ENCODE measurements at places on chromosomes 11 and 22.
A peak's percentile ranks its signal among the peaks of the same experiment; 100 is the strongest.

DNA sequence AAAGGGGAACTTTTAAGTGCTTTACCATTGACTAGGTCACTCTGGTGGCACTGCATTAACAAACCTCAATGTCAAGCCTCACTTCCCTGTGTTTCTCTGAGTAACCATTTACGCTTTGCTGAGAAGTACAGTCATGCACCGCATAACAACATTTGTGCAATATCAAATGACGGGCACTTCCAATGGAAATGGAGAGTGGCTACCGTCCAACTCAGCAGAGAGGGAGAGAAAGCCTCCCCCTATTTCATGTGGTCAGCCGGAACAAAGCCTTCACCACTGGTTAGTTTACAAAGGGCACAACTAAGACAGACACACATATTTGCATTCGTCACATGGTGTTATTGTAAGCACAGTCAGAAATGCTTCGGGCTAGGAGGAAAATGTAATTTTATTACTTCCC is 117.3 kb downstream of the RASSF10 start:
- DNase-seq: no peak

- DNase-seq: peak; percentile 59
These were observed 14.0 kb downstream of the RAC2 start for GRCh38 chr22:37229805-37230672.

GRCh38 chr11:61266602-61267001 is 25.6 kb downstream of the PGA5 start:
- DNase-seq: no peak

DNA sequence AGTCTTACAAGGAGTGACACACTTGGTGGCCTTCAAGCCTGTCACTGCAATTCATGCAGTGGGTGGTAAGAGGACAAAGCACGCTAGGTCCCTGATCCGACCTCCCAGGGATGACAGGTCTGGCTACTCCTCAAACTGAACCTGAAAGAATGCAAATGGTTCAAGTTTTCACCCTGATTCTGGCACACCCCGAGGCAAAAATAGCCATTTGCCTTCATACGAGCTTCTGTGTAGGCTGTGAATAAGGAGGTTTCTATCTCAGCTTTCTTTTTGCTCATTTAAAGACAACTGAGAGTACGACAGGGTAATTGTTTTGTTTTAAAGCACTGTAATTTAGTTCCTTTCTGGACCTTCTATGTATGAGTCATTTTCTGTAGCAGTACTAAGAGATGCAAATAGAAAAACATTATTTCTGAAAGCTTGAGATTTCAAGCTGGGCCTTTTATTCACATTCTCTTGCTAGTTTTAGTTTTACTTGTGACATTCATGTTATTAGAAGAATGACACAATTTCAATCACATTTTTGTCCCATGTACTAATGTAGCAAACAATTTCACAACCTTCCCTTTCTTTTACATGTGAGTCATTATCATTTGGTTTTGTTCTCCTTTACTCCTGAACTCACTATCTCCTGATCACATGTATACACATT is 56.6 kb upstream of the FDX1 start:
- DNase-seq: no peak

GRCh38 chr22:32904044-32904443 is 102.5 kb downstream of the TIMP3 start:
- DNase-seq: peak; percentile 14

GRCh38 chr11:103832762-103833161 is 203.7 kb upstream of the DDI1 start:
- no peak for DNase-seq

GRCh38 chr11:109984634-109985289 is 108.4 kb upstream of the ZC3H12C start:
- DNase-seq: no peak

GRCh38 chr11:102216433-102217075 is 100.7 kb upstream of the BIRC3 start:
- DNase-seq: no peak

DNA sequence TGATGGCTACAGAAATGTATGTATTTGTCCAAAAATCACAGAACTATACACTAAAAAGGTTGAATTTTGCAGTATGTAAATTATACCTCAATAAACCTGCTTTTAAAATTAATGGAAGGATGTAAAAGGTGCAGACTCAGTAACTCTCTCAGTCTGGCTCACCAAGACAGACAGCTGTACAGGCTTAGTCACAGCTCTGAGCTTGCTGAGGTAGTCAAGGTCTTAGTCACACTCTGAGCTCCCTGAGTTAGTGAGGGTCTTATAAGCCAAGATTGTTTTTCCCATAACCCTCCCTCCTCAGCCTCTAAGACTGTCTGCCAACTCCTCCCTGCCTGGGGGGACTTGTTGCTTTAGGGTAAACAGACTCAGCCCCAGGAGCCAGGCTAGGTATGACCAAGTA is 59.3 kb upstream of the IZUMO1R start:
- no peak for DNase-seq

DNA sequence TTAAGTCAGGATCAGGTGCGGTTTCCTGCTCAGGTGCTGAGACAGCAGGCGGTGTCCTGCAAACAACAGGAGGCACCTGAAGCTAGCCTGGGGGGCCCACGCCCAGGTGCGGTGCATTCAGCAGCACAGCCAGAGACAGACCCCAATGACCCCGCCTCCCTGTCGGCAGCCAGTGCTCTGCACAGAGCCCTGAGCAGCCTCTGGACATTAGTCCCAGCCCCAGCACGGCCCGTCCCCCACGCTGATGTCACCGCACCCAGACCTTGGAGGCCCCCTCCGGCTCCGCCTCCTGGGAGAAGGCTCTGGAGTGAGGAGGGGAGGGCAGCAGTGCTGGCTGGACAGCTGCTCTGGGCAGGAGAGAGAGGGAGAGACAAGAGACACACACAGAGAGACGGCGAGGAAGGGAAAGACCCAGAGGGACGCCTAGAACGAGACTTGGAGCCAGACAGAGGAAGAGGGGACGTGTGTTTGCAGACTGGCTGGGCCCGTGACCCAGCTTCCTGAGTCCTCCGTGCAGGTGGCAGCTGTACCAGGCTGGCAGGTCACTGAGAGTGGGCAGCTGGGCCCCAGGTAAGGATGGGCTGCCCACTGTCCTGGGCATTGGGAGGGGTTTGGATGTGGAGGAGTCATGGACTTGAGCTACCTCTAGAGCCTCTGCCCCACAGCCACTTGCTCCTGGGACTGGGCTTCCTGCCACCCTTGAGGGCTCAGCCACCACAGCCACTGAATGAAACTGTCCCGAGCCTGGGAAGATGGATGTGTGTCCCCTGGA is at the start of gene MYO7A:
Gene MYO7A, plus strand, starts transcription at position 327 of the 772 bp plus-strand sequence. CDS start 2,389 bp downstream, outside the sequence.
- DNase-seq: no peak

DNA sequence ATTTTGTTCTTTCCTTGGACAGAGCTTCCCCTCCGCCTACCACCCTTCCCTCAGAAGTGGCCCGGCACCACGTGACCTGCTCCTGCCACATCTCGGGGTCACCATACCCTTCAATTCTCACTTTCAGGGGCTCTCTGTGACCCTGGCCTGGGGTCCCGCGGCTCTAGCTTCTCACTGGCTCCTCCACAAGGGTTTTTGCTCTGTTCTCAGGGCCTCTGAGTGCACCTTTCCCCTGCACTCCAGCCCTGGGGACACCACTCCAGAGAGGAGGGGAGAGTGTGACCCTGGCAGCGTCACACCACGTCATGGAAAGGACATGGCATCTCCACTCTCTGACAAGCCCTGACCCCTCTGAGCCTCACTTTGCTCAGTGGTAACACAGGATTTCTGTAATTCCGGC is 17.4 kb downstream of the POU2F3 start:
- no peak for DNase-seq

GRCh38 chr22:32531931-32532819 is 57.6 kb downstream of the FBXO7 start:
- no peak for DNase-seq

- no peak for DNase-seq
These were observed 13.6 kb upstream of the NUP160 start for GRCh38 chr11:47861728-47862127.

DNA sequence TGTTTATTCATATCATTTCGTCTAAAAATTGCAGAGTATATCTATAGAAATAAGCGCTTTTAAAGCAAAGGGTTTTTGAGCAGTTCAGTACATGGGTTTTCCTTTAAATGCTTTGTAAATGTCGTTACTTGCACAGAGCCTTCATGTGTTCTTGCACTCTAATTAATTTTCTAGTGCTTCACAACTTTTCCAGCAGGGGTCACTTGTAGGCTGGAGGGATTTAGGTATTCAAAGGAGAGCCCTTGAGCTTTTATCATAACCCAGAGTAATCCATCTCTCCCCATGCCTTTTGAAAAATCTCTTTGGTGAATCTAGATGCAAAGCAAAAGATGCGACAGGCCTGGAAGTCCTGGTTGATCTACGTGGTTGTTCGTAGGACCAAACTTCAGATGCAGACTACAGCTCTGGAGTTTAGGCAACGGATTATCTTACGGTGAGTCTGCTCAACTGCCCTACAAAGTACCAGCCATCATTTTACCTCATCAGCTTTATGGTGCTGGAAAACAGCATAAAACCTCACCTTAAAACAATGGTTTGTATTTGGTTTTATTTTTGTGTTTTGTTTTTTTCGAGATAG is 60.4 kb downstream of the SFI1 start:
- DNase-seq: peak; percentile 25

DNA sequence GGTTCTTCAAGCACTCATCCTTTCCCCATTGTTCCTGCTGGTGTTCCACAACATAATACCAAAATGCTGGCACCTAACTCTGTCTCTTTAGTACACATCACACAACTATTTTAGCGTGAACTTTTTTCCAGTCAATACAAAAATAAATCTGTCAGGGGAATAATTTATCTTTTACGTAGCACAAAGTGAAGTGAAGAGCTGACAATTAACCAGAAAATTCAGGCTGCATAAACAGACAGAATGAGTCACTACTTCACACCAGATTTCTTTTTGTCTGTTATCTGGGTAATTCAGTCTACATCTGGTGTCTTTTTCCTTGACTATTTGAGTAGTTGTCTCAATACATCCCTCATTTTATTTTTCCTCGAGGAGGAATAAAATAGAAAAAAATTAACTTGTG is 7.9 kb upstream of the ETS1 start:
- no peak for DNase-seq

- no peak for DNase-seq
These were observed 64.6 kb downstream of the FLRT1 start for GRCh38 chr11:64100360-64100759.

GRCh38 chr22:36860821-36861659 is at the start of gene NCF4:
Gene NCF4 (plus strand): TSS chr22:36861006. CDS start chr22:36861172, 166 bp downstream.
- no peak for DNase-seq

DNA sequence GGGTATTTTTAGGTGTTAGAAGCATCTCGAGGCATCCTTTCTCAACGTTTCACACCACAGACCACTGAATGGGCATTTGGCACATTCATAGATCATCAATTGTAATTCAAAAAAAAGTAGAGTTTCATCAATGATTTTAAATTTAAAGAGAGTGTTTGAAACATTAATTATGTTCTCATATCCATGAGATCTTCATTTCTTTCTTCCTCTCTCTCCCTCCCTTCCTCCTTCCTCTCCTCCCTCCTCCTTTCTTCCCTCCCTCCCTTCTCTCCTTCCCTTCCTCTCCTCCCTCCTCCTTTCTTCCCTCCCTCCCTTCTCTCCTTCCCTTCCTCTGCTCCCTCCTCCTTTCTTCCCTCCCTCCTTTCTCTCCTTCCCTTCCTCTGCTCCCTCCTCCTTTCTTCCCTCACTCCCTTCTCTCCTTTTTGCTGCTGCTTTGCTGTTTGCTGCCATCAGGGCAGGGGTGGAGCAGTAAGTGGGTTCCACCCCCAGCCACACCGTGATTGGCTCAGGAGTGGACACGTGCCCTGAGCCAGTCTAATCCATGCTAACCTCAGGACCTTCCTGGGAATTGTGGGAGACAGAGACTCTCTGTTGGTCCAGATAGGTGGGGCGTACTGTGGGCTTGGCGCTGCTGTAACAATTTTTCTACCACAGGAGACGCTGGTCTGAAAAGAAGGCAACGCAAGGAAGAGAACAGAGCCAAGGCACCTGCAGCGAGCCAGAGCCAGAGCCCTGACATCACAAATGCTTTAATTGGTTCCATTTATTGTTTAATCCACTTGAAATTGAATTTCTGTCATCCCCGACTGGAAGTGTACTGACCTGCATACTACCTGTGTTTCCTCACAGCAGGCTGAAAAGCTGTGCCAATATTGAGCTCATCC is 33.7 kb upstream of the APOBEC3A start:
- DNase-seq: peak; percentile 31

DNA sequence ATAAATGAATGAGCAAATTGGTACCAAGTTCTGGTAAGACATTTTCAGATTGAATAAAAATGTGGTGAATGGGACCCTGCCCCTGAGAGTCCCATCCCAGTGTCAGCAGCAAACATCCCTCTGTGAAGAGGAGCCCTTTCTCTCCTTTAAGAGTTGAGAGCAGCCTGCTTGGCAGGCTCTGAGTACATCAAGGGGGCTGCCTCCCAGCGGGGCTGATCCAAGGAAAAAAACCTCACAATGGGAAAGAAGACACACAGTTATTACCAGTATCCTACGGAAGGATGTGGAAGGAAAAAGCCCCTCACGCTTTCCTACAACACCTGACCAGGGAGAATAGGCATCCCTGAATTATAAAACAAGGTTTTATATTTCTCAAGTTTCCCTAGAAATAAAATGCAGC is 293.8 kb upstream of the B3GAT1 start:
- DNase-seq: no peak

DNA sequence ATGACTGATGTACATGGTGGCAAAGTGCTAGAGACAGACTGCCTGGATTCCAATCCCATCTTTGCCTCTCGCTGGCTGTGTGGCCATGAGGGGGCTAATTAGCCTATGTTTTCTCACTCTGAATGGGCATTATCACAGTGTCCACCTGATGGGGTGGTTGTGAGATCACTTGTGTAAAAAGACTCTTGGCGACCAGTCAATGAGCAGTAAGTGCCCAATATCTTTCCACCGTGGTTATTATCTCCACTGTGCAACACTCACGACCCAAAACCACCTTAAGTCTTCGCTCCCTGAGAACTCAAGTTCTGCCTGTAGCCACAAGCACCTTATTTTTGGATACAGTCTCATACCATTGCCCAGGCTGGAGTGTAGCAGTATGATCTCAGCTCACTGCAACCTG is 52.1 kb downstream of the PLEKHA7 start:
- DNase-seq: no peak

DNA sequence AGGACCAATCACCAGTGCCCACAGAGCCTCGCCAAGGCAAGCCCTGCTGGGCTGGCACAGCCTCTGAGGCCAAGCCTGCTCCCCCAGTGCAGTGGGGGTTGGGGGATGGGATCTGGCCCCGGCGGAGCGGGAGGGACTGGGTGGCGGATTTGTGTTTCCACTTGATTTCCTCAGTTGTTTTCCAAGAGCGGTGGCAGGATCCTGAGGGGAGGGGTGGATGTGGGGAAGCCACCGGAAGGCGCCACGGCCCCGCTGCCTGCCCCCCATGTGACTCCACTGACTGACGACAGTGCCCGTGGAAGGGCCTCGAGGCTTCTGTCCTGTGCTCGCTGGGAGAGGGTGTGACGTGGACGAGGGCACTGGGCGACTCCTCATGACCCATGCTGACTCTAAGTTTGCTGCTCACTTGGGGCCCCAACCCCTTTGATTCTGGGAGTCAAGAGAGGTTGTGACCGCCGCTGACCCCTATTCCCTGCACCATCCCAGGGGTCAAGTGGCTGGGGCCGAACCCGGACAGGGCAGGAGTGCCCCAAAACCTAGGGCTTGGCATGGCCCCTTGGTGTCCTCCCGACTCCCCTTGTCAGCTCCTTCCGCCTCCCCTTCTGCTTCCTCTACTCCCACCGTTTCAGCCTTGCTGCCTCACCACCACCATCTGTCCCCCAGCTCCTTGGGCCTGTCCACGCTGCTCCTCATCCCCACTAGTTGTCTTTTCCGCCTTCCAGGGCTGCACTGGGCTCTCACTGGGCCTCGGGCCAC is 23.5 kb upstream of the PICK1 start:
- DNase-seq: no peak

Data from SW 1271 (cell line).